ENCODE measurements at places on chromosomes 2 and 18. TPM values are rescaled to one million over a fixed set of nuclear protein-coding genes. Genes with fewer than 3 reads are reported as not detected.

DNA sequence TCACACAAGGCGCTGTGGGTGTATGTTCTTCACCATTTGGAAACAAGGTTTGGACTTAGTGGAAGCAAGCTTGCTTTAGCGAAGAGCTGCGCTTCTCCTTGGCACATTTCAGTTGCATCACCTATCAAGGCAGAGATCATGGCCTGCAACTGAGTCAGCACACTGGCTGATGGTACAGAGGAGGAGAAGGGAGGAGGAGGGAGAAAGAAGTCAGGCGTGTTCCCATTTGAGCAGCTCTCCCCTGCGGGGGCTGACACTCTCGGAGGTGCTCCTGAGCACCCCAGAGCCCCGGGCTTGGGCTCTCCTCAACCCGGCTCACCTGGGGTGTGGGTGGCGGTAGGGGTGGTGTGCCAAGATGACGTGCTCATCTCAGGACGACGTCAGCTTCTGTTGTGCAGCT lies 6.0 kb upstream of the SERPINB5 start:
- DNase-seq, result no peak

DNA sequence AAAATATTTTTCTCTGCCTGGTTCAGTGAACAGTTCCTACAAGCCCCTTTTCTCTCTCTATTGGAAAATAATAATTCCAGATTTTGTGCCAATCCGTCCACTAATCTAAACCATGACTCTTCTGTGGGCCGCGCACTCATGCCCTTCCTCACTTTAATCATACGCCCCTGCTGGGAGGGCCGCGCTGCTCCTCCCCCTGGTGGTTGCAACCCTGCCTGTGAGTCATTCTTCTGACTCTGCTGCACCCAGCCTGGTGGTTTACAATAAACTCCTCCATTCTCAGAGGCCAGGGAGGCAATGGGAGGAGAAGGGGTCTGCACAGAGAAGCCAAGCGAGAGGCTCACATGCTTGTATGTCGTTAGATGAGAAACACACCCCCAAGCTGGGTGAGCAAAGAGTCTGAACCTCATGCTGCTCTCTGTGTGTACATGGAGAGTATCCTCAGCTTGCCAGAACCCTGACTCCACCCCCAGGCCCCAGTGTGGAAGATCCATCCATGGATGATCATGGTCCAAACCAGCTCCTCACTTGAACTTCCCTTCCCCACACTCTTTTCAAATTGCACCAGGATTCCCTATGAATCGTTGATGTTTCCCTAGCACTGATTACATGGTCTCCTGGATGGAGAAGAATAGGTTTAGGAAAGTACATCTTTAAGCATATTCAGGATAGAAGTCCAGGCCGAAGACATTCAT lies 228.9 kb downstream of the ANKRD30B start:
- DNase-seq, result no peak

DNA sequence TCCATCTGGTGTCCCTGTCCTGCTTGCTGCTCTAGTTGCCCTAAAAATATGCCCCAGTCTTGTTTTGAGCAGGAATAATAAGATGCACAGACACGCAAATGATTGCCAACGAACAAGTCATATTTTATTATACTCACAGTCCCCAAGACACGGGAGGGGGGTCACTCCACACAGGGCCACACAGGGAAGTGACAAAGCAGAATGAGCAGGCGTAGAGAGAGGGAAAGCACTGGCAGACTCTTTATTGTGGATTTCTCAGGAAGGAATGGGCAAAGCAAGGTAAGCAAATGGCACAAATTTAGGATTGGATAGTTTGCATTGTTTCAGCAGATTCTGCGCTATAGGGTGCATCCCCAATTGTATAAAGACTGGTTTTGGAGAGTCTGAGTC lies 20.7 kb upstream of the ZDBF2 start:
- no peak for DNase-seq

The CYP27C1 gene
- total RNA-seq, result 1.0 TPM

GRCh38 chr2:151556121-151556520 lies 146.4 kb downstream of the RIF1 start:
- DNase-seq, result no peak

DNA sequence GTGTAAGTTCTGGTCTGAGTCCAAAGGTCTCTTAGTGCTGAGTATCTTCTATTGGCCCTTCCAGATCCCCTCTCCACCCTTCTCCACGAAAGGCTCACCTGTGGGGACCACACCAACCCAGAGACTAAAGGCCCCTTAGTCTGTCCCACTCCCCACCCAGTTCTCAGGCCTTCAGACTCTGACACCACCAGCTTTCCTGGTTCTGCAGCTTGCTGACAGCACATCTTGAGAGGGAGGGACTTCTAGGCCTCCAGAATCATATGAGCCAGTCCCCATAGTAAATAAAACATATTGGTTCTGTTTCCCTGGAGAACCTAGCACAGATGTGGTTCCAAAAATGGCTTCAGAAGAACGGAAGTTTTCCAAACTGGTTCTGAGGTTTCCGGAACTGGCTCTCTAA lies 38.5 kb upstream of the KLF11 start:
- DNase-seq, result no peak

All from G401 (cell line).